ENCODE measurements at places on chromosomes 12 and 14. TPM values are rescaled to one million over a fixed set of nuclear protein-coding genes. Genes with fewer than 3 reads are reported as not detected.

Gene RDH12
- 0.78 TPM for total RNA-seq

Gene NCOR2
- 27.0 TPM for total RNA-seq

Gene ADCY4
- total RNA-seq: 0.85 TPM

Gene SLCO1B1
- not detected for total RNA-seq

Gene IFNG-AS1
- not detected for total RNA-seq

Gene LRIG3
- total RNA-seq: 34.2 TPM

Gene ETFBKMT
- total RNA-seq: 1.4 TPM

Gene SAMD4A
- 11.3 TPM for total RNA-seq

Gene NGB
- total RNA-seq: not detected

Gene FGF6
- total RNA-seq: not detected

Gene SMAGP
- total RNA-seq: 8.9 TPM

Gene SDR9C7
- 2.7 TPM for total RNA-seq

Gene POTEG
- not detected for total RNA-seq

Gene NYNRIN
- 23.3 TPM for total RNA-seq

Gene KRT1
- not detected for total RNA-seq

Gene LALBA
- not detected for total RNA-seq

Gene STXBP6
- total RNA-seq: not detected

Gene NAA25
- 41.1 TPM for total RNA-seq

Gene ENTPD5
- 21.1 TPM for total RNA-seq

Gene PPP4R4
- 17.4 TPM for total RNA-seq

Gene C12orf50
- under 0.01 TPM for total RNA-seq

Gene AKAP3
- total RNA-seq: 1.7 TPM

Gene OVCH1
- total RNA-seq: 0.28 TPM

Gene RNASE1
- not detected for total RNA-seq

Gene KRT4
- 1.0 TPM for total RNA-seq

Gene MSRB3
- 4.8 TPM for total RNA-seq

Gene GPRC5A
- 20.4 TPM for total RNA-seq

Gene CCER1
- total RNA-seq: not detected

Gene MYH7
- not detected for total RNA-seq

Gene TEDC1
- total RNA-seq: 3.8 TPM

Gene YLPM1
- total RNA-seq: 11.6 TPM

Gene LHX5
- total RNA-seq: under 0.01 TPM

Gene ALX1
- total RNA-seq: under 0.01 TPM

Gene PSEN1
- total RNA-seq: 104 TPM

Gene KITLG
- total RNA-seq: 53.8 TPM

Gene ERGIC2
- 51.6 TPM for total RNA-seq

Gene OTUB2
- 2.7 TPM for total RNA-seq

Gene CAPRIN2
- total RNA-seq: 27.3 TPM

Gene CLMN
- total RNA-seq: 5.8 TPM

Gene CMKLR1
- not detected for total RNA-seq

Gene ACOT6
- total RNA-seq: not detected

Gene AICDA
- not detected for total RNA-seq

Gene CAPZA3
- not detected for total RNA-seq

Gene KSR2
- total RNA-seq: under 0.01 TPM

Gene SLC5A8
- total RNA-seq: not detected

Measured in nasal cavity respiratory epithelium epithelial cell of viscerocranial mucosa (primary cell).